ENCODE measurements at places on chromosomes 5 and 9. TPM values are rescaled to one million over a fixed set of nuclear protein-coding genes. Genes with fewer than 3 reads are reported as not detected.
A peak's percentile ranks its signal among the peaks of the same experiment; 100 is the strongest.

DNA sequence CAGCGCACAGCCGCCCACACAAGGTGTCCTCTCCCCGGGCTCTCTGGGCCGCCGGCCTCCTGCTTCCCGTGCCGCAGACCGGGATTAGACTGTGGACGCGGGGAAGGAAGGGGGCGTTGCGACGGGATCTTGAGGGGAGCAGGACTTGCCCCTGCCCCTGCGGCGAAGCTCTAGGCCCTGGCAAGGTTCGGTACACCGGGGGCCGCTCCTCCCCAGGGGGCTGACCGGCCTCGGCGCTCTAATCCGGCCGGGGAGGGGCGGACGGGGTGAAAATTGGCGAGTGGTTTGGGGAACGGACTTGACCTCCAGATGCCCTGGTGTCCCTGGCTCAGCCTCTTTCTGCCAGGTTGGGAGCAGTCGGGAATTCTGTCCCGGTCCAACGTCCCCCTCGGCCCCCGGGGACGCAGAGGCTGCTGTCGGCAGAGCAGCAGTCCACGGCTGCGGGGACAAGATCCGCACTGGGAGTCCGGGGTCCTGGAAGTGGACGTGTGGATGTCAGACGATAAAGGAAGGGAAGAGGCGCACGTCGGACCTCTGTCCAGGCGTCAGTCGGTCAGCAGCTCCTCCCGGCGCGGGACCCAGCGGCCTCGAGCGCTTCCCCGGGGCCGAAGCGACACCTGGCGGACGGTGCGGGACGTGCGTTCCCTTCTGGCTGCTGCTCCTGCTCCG, 1.9 kb upstream of the CNTFR start:
- peaks cover 34% of the 10 kb centered on the region for H3K4me1 ChIP-seq
- peak; percentile 81 for DNase-seq
- no peaks in the 10 kb centered on the region for H3K36me3 ChIP-seq

DNA sequence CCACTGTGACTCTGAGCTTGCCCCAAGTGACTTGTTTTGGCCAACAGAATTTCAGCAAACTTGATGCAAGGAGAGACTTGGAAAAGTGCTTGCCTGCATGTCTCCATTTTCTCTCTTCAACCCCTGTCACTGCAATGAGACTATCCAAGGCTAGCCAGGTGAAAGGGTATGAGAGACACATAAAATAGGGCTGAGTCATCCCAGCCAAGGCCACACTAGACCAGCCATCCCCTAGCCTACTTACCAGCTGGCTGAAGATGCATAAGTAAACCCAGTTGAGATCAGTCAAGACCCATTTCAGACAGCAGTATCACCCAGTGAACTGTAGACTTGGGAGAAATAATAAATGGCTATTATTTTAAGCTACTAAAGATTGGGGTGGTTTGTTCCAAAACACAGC, 52.9 kb upstream of the VLDLR start:
- H3K4me3 ChIP-seq, result no peak overlapping the region
- no peak for DNase-seq
- no peaks in the 10 kb centered on the region for H3K27me3 ChIP-seq
- H3K4me1 ChIP-seq, result no peaks in the 10 kb centered on the region
- H3K27ac ChIP-seq, result no peak overlapping the region
- H3K36me3 ChIP-seq, result no peaks in the 10 kb centered on the region

- DNase-seq, result no peak
- no peaks in the 10 kb centered on the region for H3K36me3 ChIP-seq
- peak overlapping the region; percentile 55 for H3K4me3 ChIP-seq
- peaks cover 27% of the 10 kb centered on the region for H3K4me1 ChIP-seq
- peak overlapping the region; percentile 93 for H3K27ac ChIP-seq
- no peaks in the 10 kb centered on the region for H3K27me3 ChIP-seq
Measured at GRCh38 chr5:67003685-67003934, 193.0 kb downstream of the CD180 start.

GRCh38 chr5:134079748-134080581, 34.5 kb upstream of the TCF7 start:
- H3K27me3 ChIP-seq, result peaks cover 26% of the 10 kb centered on the region
- no peak overlapping the region for H3K27ac ChIP-seq
- H3K4me3 ChIP-seq, result no peak overlapping the region
- DNase-seq, result no peak
- H3K4me1 ChIP-seq, result no peaks in the 10 kb centered on the region
- no peaks in the 10 kb centered on the region for H3K36me3 ChIP-seq

GRCh38 chr9:88872192-88872946, 118.9 kb upstream of the S1PR3 start:
- no peaks in the 10 kb centered on the region for H3K4me1 ChIP-seq
- no peak for DNase-seq
- no peaks in the 10 kb centered on the region for H3K27me3 ChIP-seq
- no peak overlapping the region for H3K27ac ChIP-seq
- no peaks in the 10 kb centered on the region for H3K36me3 ChIP-seq

The AFAP1L1 gene
- 0.13 TPM for total RNA-seq

The KLF4 gene
- 0.95 TPM for total RNA-seq
